ENCODE measurements at places on chromosomes 3 and 15.

- DNase-seq: no peak
Measured at GRCh38 chr3:150538324-150539208, 7.7 kb downstream of the SERP1 start.

DNA sequence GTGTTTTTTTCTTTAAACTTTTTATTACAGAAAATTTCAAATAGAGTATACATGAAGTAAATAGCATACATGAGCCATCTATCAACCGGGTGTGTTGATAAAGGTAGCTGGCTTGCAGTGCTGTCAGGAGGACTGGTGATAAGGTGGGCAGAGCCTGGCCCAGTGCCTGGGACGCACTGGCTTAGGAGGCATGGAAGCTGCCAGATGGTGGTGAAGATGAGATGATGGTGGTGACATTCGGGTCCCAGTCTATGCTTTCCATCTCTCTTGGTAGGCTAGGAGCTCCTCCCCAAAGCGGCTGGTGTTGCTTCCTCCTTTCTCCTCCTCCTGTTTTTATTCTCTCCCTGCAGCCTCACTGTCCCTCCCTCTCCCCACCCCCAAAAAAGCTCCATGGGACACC lies 101.7 kb downstream of the ADCY5 start:
- DNase-seq: no peak

GRCh38 chr3:56874269-56874668 lies 72.5 kb upstream of the ARHGEF3 start:
- no peak for DNase-seq

DNA sequence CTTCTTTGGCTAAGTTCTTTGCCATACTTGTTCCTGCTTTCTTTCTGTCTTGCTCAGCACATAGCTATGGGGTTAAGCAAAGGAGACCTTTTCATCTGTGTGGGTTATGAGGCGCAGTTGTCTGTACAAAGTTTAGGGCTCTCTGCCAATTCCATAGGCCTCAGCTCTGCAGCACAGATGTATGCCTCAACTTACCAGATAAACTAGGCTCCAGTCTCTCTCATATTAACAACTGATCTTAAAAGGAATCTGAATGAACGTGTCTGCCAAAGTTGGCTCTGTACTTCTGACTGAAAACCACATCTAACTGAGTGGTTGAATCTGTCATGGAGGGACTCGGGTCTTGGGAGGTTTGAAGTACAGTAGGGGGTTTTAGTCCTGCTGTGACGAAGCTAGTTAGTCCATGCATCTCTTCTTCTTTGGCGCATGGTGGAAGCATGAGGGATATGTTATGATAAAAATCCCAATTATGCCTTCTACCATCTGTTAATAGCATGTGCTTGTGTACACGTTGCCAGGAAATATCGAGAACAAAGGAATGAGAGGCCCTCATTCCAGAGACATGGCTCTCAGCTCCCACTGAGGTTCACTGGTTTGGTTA lies 114.6 kb upstream of the TSC22D2 start:
- no peak for DNase-seq

- DNase-seq: no peak
Measured at GRCh38 chr3:117921411-117921810, 1113.2 kb downstream of the IGSF11 start.

DNA sequence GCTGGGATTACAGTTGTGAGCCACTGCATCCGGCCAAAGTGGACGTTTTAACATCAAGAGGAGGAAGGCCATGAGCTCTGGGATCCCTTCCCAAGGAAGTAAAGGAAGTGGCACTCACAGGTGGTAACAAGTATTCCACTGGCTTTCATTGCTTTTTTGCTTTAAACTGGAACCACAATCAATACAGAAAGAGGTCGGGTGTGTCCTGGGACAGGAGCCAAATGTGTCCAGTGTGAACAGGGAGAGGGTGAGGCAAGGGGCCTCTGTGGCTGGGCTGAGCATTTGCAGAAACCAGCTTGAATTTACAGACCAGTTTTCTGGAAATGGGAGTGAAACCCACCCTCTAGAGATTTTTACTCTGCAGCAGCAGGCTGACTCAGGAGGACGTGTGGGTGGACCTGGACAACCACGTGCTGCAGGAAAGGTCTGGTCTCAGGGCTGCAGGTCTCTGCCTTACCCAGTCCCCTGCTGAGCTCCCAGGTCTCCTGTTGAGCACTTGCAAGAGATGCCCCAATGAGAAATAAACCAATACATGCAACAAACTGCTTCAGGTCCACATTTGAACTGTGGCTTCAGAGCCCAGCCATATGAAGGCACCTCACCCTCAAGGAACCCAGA lies 42.8 kb upstream of the TMEM115 start:
- no peak for DNase-seq

DNA sequence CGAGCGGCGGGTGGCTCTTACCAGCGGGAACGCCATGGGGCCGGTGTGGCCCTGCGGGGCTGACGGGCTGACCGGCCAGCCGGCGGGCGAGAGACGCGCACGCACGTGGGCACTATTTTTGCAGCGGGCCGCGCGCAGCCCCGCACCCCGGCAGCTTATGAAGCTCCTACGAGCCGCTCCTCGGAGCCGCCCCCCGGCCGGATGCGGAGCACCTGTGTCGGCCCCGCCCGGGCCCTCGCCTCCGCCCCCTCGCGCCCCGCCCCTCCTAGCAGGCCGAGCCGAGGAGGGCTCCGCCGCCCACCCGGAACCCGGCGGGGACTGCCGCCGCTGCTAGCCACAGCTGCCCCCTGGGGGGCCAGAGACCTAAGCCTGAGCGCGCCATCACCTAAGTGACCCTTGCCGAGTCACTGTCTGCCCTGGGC lies 683 bp upstream of the CPEB1 start:
- DNase-seq: peak; percentile 34

- DNase-seq: no peak
Measured at GRCh38 chr3:158330870-158331269, 221.0 kb downstream of the RSRC1 start.

GRCh38 chr3:146313746-146314111 lies 62.8 kb upstream of the PLSCR4 start:
- DNase-seq: no peak

- DNase-seq: no peak
Measured at GRCh38 chr3:53324105-53324504, 23.2 kb downstream of the DCP1A start.

GRCh38 chr15:100249096-100249815 lies 92.5 kb downstream of the ADAMTS17 start:
- DNase-seq: no peak

GRCh38 chr3:158702815-158703481 lies 29.3 kb downstream of the RARRES1 start:
- DNase-seq: no peak

GRCh38 chr15:99409097-99409473 lies 156.7 kb upstream of the MEF2A start:
- no peak for DNase-seq

DNA sequence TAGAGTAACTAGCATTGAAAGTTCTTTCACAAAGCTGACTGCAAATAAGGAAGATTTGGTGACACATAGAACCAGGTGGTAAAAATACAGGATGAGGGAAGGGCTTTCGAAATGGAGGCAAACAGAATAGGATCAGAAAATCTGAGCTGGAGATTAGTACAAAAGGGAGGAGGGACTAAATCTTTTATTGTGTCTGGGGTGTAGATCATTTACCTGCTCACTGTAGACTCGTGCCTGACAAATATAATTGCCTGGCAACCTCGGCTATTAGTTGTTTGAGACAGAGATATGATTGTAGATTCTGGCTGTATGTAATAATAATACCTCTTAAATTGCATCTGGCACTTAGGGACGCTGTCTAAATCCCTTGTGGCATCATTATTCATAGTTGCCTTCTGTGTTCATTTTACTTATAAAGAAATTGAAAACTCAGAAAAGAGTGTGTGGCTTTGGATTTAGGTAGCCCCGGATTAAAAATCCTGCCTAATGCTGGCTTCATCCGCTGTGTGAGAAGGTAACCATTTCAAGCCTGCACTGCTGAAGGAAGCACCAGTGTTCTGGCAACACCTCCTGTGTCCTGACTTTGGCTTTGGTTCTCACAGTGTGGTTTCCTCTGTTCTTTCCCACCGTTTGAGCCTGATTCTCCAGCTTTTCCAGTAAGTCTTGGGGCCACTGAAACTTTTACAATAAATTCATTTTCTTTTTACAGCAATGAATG lies 25.0 kb upstream of the GPR160 start:
- DNase-seq: no peak

DNA sequence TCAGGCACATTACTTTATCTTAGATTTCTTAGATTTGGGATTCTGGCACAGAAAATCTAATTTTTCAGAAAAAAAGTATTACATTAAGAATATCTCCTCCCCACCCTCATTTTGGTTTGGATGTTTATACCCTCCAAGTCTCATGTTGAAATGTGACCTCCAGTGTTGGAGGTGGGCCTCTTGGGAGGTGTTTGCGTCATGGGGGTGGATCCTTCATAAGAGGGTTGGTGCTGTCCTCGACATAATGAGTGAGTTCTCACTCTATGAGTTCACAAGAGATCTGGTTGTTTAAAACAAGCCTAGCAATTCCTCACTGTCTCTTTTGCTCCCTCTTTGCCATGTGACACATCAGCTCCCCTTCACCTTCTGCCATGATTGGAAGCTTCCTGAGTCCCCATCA lies 45.6 kb upstream of the WWTR1 start:
- DNase-seq: no peak

DNA sequence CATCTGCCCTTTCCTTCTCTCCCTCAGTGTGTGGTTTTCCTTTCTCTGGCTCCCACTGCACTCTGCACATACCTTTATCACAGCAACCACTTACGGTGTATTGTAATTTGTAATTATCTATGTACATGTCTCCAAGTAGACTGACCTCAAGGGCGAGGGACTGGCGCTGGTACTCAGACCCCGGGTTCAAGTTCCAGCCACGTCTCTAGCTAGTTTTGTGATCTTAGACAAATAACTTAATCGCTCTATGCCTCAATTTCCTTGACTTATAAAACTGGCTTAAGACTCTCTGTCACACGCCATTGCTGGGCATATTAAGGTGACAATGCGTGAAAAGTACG lies 607 bp upstream of the SENP2 start:
- DNase-seq: no peak

DNA sequence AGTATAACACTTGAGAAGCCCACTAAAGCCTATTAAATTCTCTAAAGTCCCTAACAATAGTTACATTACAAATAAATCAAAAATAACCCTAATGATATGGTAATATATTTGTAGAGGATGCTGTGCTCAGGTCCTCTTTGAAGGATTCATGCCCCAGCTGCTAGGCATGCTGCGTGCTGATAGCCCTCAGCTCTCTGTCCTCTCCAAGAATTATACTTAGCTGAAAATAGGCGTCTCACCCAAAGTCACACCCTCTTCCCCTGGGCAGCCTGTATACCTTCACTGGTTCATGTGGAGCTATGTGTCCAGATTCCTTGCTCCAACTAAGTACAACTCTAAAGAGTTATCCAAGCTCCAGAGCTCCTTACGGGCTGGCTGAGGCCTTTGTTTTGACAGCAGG lies 312.5 kb upstream of the ZNF385D start:
- DNase-seq: no peak

- no peak for DNase-seq
Measured at GRCh38 chr3:156814295-156814694, 11.9 kb upstream of the LEKR1 start.

GRCh38 chr3:44068753-44069152 lies 172.9 kb upstream of the TOPAZ1 start:
- no peak for DNase-seq

DNA sequence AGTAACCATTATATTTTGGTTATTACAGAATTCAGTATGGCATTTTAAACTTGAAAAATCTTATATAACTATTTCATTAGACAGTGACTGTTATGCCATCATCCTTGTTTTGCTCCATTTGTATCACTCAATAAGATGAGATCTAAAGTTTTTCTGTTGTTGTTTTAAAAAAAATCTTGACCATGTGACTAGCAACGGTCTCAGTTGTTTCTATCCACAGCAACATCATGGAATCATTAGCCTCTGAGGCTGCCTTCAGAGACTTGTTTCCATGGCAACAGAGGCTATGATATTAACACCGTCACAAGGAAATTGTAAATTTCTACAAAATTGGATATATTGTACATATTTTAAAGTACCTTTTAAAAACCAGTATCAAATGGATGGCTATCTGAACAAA lies 129.8 kb downstream of the DLG1 start:
- no peak for DNase-seq

DNA sequence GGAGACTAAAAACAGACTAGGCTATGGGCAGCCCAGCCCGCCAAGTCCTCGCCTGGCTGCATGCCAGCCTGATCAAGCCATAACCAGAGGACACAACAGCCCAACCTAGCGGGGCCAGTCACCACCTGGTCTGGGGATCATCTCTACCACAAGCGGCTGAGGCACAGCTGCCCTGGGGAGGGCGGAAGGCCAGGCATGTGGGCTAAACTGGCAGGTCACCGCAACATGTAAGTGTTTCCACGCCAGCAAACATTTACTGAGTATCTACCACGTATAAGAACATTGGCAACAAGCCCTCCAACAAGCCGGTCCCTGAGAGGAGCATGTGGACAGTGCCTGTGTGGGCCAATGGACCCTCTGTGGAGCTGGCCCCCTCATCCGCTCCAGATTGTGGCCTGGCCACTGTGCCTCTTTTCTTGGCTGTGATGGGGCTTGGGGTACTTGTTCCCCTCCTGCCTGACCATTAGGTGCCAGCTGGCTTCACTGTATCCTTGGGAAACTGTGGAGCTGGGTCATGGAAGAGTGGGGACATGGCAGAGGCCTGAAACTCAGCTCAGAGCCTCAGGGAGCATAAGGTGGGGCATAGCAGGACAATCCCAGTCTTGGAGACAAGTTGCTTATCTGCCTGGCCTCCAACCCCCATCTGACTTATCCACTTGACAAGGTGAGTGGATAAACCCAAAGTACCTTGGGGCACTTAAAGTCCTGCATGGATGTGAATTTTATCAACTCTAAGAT lies 9.0 kb downstream of the UBXN7 start:
- no peak for DNase-seq

DNA sequence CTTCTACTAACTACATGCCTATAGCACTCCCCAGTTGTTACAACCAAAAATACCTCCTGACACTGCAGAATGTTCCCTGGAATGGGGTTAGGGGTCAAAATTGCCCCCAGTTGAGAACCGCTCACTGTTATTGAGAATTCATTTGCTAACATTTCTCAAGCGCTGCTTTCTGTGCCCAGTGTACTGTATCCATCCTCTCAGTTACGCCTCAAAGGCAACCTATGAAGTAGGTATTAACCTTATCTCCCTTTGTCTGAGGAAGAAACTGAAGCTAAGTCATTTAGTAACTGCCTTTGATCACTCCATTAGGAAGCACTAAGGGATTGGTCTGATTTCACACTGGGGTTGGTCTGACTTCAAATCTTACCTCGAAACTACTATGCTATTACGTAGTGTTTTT lies 70.1 kb downstream of the CADPS start:
- no peak for DNase-seq

DNA sequence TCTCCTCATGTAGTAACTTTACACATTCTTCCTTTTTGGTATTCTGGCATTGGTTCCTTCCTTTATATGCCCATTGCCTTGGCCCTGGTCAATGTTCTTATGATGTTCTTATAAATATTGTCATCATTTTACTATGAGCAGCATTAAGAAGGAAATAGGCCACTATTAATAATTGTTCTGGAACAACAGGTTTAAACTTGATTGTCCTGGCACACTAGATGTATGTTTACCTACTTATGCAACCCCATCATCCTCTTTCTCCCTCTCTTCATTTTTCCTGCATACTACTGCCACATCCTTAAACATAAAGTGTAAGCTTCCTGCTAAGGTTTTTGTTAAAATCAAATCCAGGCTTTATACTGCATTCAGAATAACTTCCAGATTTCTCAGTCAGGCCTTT lies 114.7 kb downstream of the THRB start:
- no peak for DNase-seq

Data from activated CD8-positive, alpha-beta memory T cell treated with anti-CD3 and anti-CD28 coated beads for 4 hours (primary cell).